ENCODE measurements at places on chromosomes 3 and 15.

DNA sequence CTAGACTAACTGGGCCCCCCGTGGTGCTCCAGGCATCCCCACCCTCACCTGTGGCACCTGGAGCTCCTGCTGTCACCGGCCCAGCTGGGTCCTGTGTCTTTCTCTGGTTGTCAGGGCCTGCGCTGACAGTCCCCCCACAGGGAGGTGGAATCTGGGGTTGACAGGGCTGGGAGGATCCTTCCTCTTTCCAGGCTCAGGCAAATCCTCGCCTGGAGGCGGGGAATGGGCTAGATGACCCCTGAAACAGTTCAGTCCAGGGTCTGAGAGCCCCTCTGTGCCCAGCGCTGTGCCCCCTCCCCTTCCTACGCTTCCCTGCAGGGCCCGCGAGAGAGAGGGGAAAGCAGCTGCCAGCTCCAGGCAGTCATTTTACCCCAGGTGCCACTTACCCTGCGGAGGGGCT is 50.1 kb upstream of the MCF2L2 start:
- DNase-seq = no peak

DNA sequence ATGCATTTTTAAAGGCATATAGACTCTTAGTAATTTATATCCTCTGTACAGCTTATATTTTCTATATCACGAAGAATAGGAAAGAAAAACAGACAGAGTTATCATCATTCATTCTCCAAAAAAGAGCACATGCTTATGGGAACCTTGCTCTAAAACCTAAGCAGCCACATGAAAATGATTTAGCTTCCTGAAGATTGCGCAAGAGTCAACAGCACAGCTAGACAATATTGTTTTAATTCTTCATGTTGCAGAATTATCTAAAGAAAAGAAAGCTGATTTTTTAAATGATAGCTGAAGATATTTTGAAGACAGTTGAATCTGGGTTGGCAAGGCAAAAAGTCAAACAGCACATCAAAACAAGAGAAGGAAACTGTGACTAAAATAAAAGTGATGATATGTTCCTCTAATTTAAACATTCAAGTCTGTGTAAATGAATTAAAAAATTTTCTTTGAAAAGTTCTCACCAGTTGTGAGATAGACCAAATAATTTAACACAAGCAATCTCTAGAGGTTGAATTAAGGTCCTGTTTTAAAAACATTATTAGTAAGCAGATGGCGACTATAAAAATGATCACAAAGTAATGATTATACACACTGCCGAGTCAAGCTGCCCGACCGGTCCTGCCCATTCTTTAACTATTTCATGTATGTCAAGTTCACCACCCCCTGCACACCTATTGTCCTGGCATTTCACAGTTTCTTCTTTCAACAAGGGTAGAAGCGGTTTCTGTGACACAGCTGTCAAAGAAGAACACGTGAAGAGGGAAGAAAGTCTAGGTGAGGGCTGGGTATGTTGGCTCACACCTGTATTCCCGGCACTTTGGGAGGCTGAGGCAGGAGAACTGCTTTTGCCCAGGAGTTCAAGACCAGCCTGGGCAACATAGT is 74.2 kb upstream of the BHLHE40 start:
- DNase-seq = peak; percentile 13

GRCh38 chr15:98734466-98735199 is 86.3 kb downstream of the IGF1R start:
- no peak for DNase-seq

DNA sequence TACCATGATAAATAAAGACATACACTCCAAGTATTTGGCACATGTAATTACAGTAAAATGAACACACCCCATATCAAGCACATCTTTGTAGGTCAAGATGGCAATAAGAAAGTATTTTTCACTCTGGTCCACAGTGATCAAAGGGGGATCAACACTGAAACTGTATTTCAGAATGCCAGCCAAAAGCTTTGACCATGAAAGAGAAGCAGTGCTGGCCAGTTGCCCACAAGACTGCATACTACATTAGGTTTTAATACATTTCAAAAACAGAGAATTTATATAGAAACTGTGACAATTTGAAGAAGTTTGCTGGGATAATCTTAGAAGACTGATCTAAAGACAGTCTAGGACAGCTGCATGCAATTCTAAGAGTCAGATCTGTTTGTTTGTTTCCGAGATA is 1035.3 kb downstream of the FHIT start:
- DNase-seq = no peak

DNA sequence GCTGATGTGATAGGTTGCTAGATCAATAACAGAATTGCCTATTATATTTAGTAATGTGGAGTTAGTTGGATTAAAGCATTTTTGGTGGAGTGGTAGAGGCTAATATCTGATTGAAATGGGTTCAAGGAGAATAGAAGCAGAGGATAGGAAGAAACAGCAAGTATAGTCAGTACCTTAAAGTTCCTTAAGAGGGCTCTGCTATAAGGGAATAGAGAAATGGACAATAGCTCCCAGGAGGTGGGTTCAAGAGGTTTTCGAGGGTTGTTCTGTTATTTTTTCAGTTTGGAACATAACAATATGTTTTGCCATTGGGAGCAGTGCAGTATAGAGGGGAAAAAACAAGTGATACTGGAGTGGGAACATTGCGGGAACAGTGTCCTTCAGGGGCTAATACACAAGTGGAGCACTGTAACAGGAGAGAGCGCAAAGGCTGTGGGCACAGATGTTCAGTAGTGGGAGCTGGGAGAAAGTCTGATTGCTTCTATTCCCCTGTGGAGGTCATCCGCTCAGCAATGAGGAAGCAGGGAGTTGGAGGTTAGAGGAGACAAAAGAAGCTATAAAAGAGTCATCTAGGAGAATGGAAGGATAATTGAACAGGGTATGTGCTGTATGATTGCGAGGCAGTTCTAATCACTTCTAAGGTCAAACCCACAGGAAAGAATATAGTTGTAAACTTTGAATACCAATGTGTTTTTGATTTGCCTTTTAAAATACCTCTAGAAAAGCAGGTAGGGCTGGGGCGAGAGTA is 3.3 kb downstream of the MRPS11 start:
- no peak for DNase-seq

- peak; percentile 45 for DNase-seq
These were observed 45.7 kb upstream of the WNT5A start for GRCh38 chr3:55532806-55533205.

- peak; percentile 83 for DNase-seq
These were observed 39.6 kb downstream of the SEMA6D start for GRCh38 chr15:47756872-47757271.

DNA sequence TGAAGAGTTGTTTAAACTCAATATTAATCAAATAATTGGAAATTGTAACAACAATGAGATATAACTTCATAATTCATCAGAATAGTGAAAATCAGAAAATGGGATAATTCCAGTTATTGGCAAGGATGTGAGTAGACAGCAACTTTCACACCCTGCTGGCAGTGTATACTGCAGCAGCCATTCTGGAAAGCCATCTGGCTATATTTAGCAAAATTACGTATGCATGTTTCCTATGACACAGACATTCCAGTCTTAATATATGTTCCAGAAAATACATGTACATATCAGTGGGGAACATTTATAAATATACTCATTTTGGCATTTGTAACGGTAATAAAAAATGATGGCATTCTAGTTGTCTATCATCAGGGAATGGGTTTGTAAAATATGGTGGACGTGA is 564.1 kb downstream of the GBE1 start:
- no peak for DNase-seq

DNA sequence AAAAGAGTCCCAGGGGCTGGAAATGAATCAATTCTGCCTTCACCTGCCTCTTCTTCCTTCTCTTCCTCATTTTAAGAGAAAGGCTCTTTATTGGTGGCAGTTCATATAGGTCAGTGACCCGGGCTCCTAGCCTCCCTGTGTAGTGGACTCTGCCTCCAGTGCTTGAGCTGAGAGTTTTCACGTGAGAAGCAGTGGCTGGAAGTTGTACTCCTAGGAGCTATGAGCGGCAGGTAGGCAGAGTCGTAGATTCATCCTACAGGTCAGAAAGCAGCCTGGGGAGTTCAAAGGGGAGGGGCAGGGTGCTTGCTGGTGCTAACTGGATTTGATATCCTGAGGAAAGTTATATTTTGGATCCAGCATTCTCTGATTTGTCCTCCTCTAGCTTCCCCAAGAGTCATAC is 101.1 kb downstream of the RPLP1 start:
- no peak for DNase-seq

DNA sequence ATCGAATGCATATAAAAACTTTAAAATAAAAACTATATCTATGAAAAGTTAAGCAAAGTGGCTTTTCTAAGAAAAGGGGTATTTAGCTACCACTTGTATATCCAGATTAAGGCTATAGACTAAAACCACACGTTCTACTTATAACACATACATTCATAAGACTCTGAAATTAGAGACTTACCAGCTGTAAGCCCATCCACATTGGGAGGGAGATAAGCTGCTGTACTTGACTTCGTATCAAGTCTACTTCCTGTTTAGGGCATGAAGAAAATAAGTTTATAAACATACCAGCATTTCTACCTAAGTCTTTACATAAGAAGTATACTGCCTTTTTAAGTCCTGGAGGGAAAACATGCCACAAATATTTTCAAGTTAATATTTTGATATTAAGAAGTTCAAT is 27.7 kb downstream of the AQR start:
- DNase-seq = no peak

DNA sequence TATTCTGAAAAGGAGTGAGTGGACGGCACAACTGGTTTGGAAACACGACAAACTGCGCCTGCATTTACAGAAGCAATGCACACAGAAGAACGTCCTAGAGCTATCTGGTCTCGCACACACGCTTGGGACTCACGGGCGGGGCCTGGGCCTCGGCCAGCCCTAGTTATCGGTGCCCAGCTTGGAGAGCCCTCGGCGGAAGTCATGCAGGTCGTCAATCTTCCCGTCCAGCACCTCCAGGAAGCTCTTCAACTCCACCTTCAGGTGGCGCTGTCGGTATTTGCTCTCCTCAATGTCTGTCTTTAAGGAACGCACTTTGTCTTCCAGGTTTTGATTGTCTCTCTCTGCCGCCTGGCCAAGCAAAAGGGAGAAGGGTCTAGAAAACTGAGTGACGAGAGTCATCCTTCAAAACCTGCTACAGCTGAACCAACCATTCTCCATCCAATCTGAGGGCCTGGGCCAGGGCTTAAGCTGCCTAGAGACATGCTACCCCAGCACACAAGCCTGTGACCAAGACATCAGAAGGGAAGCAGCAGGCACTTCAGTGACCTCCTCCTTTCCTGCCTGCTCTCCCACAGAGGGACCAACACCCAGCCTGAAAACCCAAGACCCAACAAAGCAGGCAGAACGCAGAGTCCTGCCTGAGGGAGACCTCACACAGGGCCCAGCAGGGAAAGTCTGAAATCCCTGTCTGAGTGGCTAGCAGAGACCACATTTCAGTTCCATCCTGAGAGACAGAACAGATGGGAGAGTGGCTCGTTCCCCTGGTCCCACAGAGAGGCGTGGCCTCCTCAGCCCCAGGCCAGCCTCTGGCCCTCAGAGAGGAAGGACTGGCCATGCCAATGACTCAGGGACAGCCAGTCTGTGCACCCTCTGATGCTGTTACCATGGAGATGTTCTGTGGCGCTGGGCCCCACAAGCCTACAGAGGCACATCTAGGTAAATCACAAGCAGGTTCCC is 40.4 kb downstream of the WHAMM start:
- peak; percentile 72 for DNase-seq

GRCh38 chr3:182682263-182683241 is 110.8 kb upstream of the ATP11B start:
- DNase-seq = peak; percentile 46

DNA sequence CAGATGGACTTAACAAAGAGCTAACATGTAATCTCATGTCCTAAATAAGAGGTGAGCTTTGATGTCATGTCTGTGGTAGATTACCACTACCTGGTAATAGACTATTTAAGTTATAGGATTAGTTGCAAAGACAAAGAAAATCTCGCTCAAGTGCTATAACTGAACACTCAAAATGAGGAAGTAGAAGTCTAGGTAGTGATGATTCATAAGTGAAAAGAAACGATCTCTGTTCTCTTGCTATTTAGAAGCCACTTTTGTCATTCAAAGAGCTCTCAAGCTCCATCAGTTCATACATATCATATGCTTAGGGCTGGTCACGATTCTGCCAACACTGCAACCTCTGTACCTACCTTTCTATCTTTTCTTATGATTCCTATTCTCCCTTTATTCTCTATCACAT is 110.9 kb downstream of the EDEM1 start:
- DNase-seq = no peak

DNA sequence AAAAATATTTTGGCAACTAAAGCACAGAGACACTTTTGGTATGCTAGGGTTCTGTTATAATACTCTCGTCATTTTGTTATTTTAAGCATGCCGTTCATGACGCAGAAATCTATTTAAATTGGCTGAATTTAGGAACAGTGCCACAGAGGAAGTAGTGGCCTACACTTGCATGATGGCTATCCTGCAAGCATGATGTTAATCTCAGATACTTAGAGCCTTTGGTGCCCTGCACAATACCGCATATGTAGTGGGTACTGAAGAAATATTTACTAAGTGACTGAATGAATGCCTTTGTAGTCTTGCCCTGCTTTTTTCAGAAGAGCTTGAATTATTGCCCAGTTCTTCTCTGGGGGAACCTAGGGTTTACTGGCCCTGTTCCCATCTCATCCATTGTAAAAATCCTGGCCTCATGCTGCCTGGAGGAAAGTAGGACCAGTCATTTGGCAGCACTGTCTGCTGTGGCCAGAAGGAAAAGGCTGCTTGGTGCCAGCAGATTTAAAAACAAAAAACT is 79.0 kb downstream of the SERPINI1 start:
- peak; percentile 16 for DNase-seq

GRCh38 chr3:59658274-59658673 is 608.4 kb upstream of the CFAP20DC start:
- no peak for DNase-seq

- peak; percentile 3 for DNase-seq
These were observed 483.1 kb downstream of the NAALADL2 start for GRCh38 chr3:175342196-175342595.

GRCh38 chr15:63013052-63013808 is 29.3 kb upstream of the TPM1 start:
- DNase-seq = peak; percentile 83

GRCh38 chr3:48240000-48240963 is 622 bp upstream of the ZNF589 start:
- no peak for DNase-seq

DNA sequence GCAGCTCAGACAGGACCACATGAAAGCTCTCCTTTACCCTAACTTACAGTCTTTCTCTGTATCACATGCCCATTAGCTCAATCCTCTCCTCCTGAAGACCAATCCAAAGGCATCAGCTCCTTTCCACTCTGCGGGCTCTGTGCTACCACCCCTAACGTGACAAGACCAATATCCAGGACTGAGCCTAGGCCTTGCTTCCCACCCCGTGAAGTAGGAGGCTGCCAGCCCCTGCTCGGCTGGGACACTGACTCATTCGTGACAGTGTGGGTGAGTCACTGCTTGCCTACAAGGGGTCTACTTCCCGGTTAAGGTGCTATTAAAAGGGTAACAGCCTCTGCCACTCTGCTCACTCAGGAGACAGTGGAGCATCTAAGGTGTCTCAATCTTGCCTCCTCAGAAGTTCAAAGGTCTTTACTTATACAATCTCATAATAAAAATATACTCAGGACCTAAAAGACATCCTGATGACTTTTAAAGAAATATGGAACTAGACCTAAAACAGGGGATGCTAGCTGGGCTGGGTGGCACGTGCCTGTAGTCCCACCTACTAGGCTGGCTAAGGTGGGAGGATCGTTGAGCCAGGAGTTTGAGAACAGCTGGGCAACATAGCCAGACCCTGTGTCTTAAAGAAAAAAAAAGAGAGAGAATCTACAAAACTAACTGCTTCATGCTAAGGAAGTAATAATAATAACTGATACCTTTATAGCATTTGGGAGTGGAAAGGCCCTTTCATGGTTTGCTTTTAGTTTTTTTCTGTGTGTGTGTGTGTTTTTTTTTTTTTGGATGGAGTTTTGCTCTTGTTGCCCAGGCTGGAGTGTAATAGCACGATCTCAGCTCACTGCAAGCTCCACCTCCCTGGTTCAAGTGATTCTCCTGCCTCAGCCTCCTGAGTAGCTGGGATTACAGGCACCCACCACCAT is 55.0 kb downstream of the TMEM44 start:
- peak; percentile 94 for DNase-seq
